ENCODE measurements at places on chromosomes 2 and 18.
A peak's percentile ranks its signal among the peaks of the same experiment; 100 is the strongest.

- DNase-seq: peak; percentile 9
These were observed at the start of gene ARHGAP28 for GRCh38 chr18:6729247-6730091. Gene ARHGAP28 (plus strand): TSS chr18:6729716. CDS start chr18:6729822, 106 bp downstream.

DNA sequence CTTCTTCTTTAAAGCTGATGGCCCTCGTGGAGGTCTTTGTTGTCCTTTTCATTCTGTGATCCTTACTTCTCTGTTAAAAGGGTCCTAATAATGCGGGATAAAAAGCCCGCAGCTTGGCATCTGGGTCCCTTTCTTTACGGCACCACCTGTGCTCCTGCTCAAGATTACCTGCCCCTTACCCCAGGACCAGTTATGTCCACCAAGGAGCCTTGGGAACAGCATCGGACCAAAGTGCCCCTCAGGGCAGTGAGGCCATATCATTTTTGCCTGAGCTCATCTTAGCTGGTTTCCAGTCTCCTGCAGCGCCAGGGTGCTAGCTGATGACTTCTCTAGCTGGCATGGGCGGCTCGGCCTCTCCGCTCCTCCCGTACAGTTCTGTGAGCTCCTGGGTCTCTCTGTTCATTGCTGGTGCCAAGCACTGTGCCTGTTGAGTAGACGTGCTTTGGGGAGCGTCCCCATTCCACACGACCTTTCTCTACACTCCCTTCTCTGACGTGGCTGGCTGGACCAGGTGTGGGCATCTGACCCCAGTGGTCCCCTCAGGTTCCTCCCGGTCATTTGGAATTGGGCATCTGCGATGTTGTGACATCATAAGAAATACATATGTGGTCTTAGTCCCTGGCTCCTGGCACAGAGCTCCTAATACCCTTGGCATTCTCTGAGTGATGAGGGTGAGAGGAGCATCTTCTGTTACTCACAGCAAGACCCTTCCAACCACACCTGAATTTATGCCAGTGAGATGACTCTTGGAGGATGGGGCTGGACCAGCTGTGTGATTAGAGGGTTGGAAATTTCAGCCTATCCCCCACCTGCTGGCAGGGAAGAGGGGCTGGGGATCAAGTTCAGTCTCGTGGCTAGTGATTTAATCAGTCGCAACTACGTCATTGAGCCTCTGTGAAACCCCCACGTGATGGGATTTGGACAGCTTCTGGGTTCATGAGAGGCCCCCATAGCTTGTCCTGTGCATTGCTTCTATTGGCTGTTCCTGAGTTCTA is 134.2 kb upstream of the HS6ST1 start:
- DNase-seq: no peak

GRCh38 chr18:33152376-33152775 is 288.1 kb downstream of the CCDC178 start:
- no peak for DNase-seq

DNA sequence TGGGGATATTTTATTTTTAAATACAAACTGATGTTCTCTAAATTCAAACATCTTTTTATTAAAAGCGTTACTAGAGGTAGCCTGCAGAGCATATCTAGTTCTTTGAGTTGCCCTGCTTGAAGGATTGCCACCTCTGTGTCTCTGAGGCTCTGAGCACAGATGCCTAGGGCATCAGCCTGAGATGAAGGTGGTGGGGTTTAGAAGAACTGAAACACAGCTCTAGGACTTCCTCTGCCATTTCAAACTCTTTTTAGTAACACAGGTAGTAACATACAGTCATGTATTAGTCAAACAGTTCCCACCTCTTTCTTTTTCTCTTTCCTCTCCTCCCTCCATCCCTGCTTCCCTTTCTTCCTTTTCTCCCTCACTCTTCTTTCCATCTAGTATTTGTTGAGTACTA is 57.6 kb downstream of the TTC21B start:
- no peak for DNase-seq

GRCh38 chr2:201820383-201821007 is 14.2 kb downstream of the CDK15 start:
- no peak for DNase-seq

DNA sequence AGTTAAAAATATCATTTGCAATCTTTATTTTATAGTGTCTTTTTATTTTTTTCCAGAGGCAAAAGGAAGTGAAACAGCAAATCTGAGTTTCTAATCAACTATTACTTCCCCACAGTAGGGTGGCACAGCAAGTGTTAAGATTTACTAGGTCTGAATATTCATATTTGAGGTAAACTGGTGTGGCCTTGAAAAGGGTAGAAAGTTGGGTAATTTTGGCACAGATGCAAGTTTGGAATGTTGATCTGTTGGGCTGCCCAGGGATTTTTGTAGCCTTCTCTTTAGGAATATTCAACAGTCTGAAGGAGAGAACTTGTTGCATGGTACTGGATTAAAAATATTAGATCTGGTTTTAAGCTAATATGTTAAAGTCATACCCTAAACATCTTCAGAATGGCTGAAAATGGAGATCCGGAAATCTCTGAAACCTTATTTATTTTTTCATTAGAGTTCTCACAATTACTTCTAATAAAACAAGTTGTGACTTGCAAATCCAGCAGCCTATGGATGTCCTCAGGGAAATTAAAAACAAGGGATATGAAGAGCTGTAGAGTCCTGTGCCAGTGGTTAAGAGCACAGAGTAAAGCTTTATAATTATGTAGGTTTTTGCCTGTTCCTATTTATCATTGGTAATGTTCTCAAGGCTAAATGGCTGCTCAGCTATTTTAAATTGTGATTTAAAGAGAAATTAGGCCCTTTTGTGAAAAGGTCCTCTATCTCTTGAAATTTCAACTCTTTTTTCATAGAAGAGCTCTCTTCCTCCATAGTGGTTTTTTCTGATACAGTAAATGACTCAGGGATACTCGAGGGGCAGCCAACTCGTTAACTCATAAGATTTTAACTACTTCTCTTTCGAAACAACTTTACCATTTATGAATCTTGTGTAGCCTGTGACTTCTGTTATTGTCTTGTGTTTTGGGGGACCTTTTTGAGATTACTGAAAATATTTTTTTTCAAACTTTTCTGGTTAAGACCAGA is 11.0 kb downstream of the TANK start:
- no peak for DNase-seq

Measured in GM19239 (cell line).